A673 (cell line): ENCODE measurements at places on chromosomes 16 and 17. TPM values are rescaled to one million over a fixed set of nuclear protein-coding genes. Genes with fewer than 3 reads are reported as not detected.

- DNase-seq, result no peak
Measured at GRCh38 chr17:77604301-77604972, 354.1 kb upstream of the TNRC6C start.

GRCh38 chr16:88805340-88805715, 1.7 kb downstream of the CDT1 start:
- DNase-seq, result no peak

DNA sequence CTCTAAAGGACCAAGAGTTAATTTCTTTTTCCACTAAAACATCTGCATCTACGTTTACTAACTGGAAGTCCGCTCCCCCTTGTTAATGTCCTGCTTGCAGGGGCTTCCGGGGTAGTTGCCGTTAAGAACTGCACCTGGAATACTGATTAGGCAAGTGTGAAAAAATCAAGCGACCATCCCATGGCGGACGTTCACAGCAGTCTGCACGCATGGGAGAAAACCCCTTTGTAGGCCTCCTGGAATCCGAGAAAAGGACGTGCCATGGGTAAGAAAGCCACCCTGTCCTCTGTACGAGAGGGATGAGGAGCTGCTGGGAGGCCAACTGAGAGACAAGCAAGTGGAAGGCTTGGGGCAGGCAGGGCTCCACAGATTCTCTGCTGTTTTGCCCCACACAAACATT, 14.9 kb downstream of the SNN start:
- no peak for DNase-seq

DNA sequence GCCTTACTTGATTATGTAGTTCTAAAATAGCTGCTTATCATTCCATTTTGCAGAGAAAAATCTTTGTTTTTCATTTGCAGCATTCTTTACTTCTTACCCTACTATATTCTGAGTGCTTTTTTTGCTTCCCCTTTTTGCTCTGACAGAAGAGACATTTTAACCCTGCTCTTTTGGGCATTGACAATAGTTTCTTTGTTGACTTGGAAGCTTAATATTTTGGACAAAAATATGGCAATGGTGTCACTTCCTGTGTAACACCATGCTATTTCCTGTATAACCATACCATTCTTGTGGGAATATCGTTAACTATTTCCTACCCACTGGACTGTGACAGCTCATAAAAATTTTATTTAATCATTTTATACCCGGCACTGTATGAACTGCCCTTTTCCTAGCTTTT, 747.1 kb downstream of the CDH8 start:
- peak; percentile 90 for DNase-seq

- peak; percentile 15 for DNase-seq
Measured at GRCh38 chr17:49316258-49316570, 45.8 kb downstream of the ZNF652 start.

DNA sequence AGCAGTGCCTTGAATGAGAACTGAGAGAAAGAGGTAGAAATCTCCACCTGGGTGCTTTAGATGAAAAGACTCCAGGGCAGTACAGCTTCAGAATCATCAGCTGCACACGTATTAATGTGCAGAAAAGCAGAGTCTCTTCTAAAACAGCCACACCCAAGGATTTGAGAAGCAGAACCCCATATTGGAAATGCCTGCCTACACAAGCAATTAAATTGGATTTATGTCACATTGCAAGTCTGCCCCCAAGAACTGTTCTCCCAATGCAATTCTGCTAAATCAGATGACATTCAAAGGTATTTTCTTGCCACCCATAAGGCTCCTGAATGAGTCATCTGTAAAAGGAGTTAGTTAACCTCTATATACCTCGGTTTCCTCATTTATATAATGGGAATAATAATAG, 326.0 kb upstream of the C16orf82 start:
- no peak for DNase-seq

GRCh38 chr16:54244061-54244886, 42.3 kb downstream of the IRX3 start:
- no peak for DNase-seq

- peak; percentile 71 for DNase-seq
Measured at GRCh38 chr17:77206158-77206956, 65.6 kb downstream of the SEC14L1 start.

DNA sequence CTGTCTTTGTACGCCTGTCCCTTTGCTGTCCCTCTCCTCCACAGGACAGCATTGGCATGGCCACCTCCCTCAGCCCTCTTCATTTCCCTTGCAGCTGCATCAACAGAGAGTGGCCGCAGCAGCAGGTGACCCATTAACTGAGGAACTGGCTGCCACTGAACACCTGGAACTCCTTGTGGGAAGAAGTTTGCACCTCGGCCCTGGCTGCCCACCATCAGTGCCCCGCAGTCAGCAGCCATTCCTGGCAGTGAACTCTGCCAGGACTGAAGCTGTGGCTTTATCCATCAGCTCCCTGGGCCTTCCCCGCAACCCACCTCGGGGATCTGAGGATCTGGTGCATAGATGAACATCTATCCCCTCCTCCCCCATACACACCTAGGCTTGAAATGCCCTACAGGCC, 13.1 kb upstream of the RNF135 start:
- no peak for DNase-seq

DNA sequence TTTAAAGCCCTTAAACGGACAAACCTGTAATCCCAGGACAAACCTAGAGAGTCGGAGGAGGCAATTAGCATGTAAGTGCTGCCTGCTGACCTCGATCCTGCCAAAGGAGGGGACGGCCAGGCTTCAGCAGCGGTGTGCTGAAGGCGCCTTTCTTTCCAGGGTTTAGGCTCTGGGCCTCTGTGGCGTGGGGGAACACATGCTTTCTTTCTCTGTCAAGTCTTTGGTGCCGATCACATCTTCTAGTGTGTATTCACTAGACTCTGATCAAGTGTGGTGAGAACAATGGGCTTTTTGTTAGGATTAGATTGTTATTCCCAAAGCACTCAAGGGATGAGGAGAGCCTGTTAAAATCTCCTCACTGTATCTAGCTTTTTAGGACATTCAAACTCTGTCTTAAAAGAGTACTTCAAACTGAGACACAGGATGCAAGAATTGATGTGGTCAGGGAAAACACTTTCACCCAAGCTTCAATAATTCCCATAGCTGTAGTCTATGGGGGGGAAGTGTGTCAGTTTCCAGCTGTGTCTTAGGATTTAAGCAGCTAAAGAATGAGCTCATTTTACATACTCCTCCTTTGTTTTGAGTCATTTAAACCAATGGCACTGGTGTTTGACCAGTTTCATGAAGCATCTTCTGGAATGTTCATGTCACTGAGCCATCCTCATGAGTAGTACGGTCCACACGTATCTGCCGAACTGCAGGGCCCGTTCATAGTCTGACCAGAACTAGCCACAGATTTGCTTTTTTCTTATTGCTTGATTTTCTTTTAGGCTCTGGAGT, 51.2 kb downstream of the RPA1 start:
- no peak for DNase-seq

- DNase-seq, result no peak
Measured at GRCh38 chr17:36136036-36136435, 32.4 kb downstream of the CCL4 start.

GRCh38 chr17:57104461-57105175, 19.6 kb downstream of the AKAP1 start:
- no peak for DNase-seq

GRCh38 chr17:78716814-78717393, 65.2 kb downstream of the CYTH1 start:
- DNase-seq, result peak; percentile 59

Gene GRAP
- 0.26 TPM in 1 of 2 replicates, not detected in the other for total RNA-seq

Gene DOC2B
- total RNA-seq, result 0.17 and 0.39 TPM in 2 replicates

Gene ANKFN1
- not detected in 2 replicates for total RNA-seq

Gene KRT20
- not detected in 2 replicates for total RNA-seq

Gene SCNN1B
- 1.5 and 2.5 TPM in 2 replicates for total RNA-seq
